ENCODE measurements at places on chromosomes 4 and X. TPM values are rescaled to one million over a fixed set of nuclear protein-coding genes. Genes with fewer than 3 reads are reported as not detected.

GRCh38 chrX:105098201-105098600, 122.3 kb downstream of the TEX13A start:
- no peaks in the 10 kb centered on the region for H3K4me1 ChIP-seq
- no peak overlapping the region for H3K4me3 ChIP-seq
- H3K36me3 ChIP-seq, result no peaks in the 10 kb centered on the region

DNA sequence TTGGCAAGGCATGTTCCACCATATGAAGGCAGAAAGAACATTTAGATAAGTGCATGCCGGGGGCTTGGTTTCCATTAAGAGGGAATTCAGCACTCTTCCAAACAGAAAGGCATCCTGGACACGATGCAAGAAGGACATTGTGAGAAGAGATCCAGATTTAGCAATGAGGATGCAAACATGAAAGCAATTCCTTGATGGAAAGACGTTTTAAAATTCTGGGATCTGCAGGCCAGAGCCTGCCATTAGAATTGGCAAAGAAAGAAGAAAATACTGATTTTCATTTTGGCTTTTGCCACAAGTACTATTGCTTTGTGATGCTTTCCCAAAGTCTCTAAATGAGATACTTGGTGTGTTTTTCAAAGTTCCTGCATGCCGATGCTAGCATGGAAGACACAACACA, 367.6 kb downstream of the PPP3CA start:
- H3K27ac ChIP-seq, result no peak overlapping the region
- H3K4me3 ChIP-seq, result no peak overlapping the region
- DNase-seq, result no peak
- no peaks in the 10 kb centered on the region for H3K27me3 ChIP-seq
- no peaks in the 10 kb centered on the region for H3K36me3 ChIP-seq

GRCh38 chr4:136301749-136302495, 1230.4 kb downstream of the PCDH18 start:
- H3K4me1 ChIP-seq, result no peaks in the 10 kb centered on the region
- H3K4me3 ChIP-seq, result no peak overlapping the region

DNA sequence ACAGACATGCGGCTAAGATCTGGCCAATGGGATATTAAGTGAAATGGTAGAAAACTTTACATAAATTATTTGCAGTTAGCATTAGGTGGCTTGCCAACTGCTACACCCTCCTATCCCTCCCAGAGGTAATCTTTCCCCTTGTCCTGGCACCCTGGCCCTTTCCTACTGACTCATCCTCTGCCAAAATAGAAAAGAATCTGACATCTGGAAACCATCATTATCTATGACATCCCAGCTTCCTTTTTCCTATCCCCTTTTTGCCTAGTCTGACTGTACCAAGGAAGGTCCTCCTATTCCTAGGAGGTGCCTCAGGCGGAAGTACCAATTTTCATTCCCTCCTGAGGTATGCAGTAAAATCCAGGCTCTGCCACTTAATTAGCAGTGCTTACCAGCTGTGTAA, 163.6 kb upstream of the KLF3 start:
- H3K27me3 ChIP-seq, result 0 out of 2 replicates have a peak, but pooled peaks cover 3% of the 10 kb centered on the region
- no peak overlapping the region for H3K4me3 ChIP-seq
- H3K4me1 ChIP-seq, result peaks cover 14% of the 10 kb centered on the region
- no peak for DNase-seq

DNA sequence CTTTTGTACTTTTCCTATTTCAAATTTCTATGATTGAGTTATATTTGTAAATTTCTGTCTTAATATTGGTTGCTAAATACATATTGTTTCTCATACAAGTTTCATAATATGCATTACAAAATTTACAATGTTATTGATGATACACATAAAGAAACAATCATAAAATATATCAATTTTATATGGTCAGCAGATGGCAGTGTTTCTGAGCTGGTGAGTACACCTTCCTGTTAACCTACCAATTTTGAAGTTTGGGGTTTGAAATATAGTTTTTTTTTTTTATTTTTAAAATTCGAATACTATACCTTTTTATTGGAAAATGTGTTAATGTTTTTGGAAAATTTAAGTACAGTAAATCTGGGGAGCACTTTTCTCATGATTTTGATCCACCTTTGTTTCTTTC, 1953.1 kb upstream of the ADGRL3 start:
- peak; percentile 44 for DNase-seq
- no peak overlapping the region for H3K27ac ChIP-seq
- H3K27me3 ChIP-seq, result no peaks in the 10 kb centered on the region
- no peaks in the 10 kb centered on the region for H3K4me1 ChIP-seq

The UGT2B17 gene
- total RNA-seq, result not detected

- H3K4me1 ChIP-seq, result no peaks in the 10 kb centered on the region
- no peaks in the 10 kb centered on the region for H3K27me3 ChIP-seq
- no peaks in the 10 kb centered on the region for H3K36me3 ChIP-seq
- no peak for DNase-seq
- no peak overlapping the region for H3K27ac ChIP-seq
- no peak overlapping the region for H3K4me3 ChIP-seq
These were observed 40.9 kb upstream of the HMX1 start for GRCh38 chr4:8912506-8912905.

DNA sequence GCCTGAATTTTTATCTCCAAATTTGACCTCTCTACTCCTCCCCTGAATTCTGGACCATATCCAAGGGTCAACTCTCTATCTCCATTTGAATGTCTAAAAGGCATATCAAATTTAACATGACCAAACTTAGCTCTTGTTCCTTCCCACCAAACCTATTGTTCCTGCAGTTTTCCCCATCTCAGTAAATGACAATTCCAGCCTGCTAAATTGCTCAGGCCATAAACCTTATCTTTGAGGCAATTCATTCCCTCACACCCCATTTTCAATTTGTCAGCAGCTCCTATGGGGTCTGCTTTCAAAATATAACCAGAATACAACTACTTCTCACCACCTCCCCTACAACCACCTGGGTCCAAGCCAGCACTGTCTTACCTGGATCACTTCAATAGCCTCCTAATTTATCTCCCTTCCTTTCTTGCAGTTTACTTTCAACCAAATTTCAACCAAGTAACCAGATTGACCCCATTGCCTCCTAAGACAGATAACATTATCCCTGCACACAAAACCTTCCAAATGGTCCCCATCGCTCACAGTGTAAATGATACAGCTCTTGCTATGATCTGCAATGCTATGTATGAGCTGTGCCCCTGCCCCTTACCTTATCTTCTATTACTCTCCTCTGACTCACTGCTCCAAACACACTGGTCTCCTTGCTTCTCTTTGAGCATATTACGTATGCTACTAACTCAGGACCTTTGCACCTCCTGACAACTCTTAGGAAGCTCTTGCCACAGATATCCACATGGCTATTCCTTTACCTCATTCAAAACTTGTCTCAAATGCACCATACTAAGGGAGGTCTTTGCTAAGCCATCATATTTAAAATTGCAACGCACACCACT, 66.0 kb downstream of the CAMK2D start:
- no peak overlapping the region for H3K4me3 ChIP-seq
- no peaks in the 10 kb centered on the region for H3K27me3 ChIP-seq
- peaks cover 28% of the 10 kb centered on the region for H3K36me3 ChIP-seq
- no peak for DNase-seq

- no peak for DNase-seq
- H3K27ac ChIP-seq, result no peak overlapping the region
- H3K36me3 ChIP-seq, result no peaks in the 10 kb centered on the region
- no peaks in the 10 kb centered on the region for H3K27me3 ChIP-seq
- H3K4me3 ChIP-seq, result no peak overlapping the region
- H3K4me1 ChIP-seq, result no peaks in the 10 kb centered on the region
These were observed 9.7 kb downstream of the HOPX start for GRCh38 chr4:56671373-56671772.

DNA sequence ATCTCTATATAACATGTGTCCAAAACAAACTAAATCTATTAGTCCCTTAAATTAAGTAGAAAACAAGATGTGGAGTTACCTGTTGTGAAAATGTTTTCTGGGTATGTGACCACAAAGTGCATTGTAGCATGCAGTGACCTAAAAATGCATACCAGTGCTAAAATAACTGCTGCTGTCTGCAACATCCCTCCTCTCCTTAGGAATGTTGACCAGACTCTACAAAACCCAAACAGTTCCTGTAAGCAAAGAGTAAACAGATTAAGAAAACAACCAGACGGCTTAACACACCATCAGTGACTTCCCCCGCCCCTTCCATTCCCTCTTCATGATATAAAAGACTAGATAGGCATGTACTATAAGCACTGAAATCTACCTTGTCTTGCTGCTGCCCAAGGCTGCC, 15.8 kb upstream of the RAB33B start:
- H3K4me1 ChIP-seq, result no peaks in the 10 kb centered on the region
- no peak overlapping the region for H3K27ac ChIP-seq

- DNase-seq, result no peak
- no peak overlapping the region for H3K27ac ChIP-seq
- no peaks in the 10 kb centered on the region for H3K27me3 ChIP-seq
- H3K36me3 ChIP-seq, result no peaks in the 10 kb centered on the region
- H3K4me1 ChIP-seq, result no peaks in the 10 kb centered on the region
- no peak overlapping the region for H3K4me3 ChIP-seq
These were observed 40.8 kb downstream of the RTL9 start for GRCh38 chrX:110399497-110399896.

DNA sequence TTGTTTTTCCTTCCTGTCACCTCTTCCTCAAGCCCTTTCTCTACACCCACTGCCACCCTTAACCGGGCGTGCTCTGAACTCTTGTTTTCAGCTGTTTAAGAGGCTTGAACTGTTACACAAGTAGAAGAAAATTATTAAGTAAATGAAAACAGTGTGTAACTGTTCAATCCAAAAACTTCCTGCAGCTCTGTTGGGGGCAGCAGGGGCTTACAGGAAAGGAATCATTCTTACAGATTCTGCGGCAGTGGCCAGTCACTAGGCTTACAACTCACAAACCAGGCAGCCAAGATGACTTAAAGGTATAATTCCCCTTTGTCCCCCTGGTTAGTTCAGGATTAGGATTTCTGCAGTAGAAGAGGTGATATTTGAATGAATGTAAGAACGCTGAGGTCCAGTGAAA, 70.2 kb upstream of the ETNPPL start:
- H3K27ac ChIP-seq, result no peak overlapping the region
- H3K36me3 ChIP-seq, result no peaks in the 10 kb centered on the region
- DNase-seq, result no peak
- no peak overlapping the region for H3K4me3 ChIP-seq
- peaks cover 4% of the 10 kb centered on the region for H3K4me1 ChIP-seq

The CYSLTR1 gene
- 1.2 TPM for total RNA-seq

The MAGEB1 gene
- total RNA-seq, result not detected

GRCh38 chr4:58566260-58566659, 1456.1 kb upstream of the IGFBP7 start:
- H3K4me3 ChIP-seq, result no peak overlapping the region
- H3K27ac ChIP-seq, result no peak overlapping the region
- DNase-seq, result no peak
- H3K36me3 ChIP-seq, result no peaks in the 10 kb centered on the region
- H3K4me1 ChIP-seq, result no peaks in the 10 kb centered on the region

DNA sequence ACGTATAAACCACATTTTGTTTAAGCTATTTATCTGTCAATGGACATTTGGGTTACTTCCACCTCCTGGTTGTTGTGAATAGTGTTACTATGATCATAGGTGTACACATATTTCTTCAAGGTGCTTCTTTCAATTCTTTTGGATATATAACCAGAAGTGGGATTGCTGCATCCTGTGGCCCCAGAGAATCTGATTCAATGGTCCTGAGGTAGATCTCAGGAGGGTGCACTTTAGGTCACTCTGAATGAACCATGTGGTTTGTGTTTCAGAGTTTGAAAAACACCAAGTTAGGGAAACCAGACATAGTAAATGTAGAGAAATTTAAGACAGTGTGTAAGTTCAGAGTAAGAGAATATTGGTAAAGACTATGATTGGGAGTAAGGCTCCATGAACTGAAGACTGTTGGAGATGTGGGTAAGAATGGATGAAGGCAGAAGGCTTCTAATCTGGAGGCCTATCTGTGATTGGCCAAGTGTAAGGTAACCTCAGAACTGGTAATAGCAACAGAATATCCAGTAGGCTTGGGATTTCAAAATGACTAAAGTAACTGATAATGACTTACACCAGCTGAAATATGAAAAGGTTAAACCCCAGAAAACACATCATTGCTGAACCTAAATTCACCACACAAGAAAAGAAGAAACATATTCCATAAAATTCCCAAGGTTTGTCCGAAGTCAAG, 236.9 kb downstream of the CAMK2D start:
- H3K4me1 ChIP-seq, result no peaks in the 10 kb centered on the region
- no peak for DNase-seq
- H3K4me3 ChIP-seq, result no peak overlapping the region
- no peaks in the 10 kb centered on the region for H3K27me3 ChIP-seq
- H3K36me3 ChIP-seq, result peaks cover 62% of the 10 kb centered on the region

- H3K27ac ChIP-seq, result no peak overlapping the region
- H3K36me3 ChIP-seq, result no peaks in the 10 kb centered on the region
- no peaks in the 10 kb centered on the region for H3K4me1 ChIP-seq
- H3K4me3 ChIP-seq, result no peak overlapping the region
- no peaks in the 10 kb centered on the region for H3K27me3 ChIP-seq
These were observed 182.2 kb downstream of the GABRB1 start for GRCh38 chr4:47213539-47213938.

The EMD gene
- total RNA-seq, result 20.7 TPM

The CITED1 gene
- total RNA-seq, result not detected

The DCHS2 gene
- total RNA-seq, result 0.04 TPM

The ADAM29 gene
- not detected for total RNA-seq

The GAB3 gene
- 26.2 TPM for total RNA-seq

DNA sequence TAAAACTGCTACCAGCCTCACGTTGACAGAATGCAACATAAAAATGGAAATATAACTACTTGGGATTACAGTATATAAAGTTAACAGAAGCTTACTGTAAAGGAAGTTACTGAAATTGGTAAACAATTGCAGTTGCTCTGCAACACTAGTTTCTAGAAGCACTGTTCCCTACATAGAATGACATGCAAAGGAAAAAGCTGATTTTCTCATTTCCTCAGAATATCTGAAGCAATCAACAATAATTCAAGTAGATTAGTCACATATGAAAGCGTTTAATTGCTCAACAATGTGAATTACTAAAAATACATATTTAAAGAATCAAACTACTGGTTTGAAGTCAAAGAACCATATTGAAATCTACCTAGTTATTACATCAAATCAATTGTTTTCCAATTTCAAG, 31.8 kb downstream of the PDGFC start:
- H3K27me3 ChIP-seq, result no peaks in the 10 kb centered on the region
- no peaks in the 10 kb centered on the region for H3K4me1 ChIP-seq
- no peak overlapping the region for H3K4me3 ChIP-seq
- H3K27ac ChIP-seq, result no peak overlapping the region
- DNase-seq, result no peak
- H3K36me3 ChIP-seq, result no peaks in the 10 kb centered on the region

Data from Karpas-422 (cell line).